Subcutaneous preadipocyte (primary cell): ENCODE measurements at places on chromosomes 11 and 22. TPM values are rescaled to one million over a fixed set of nuclear protein-coding genes. Genes with fewer than 3 reads are reported as not detected.

The P2RY6 gene
- total RNA-seq = not detected in 2 replicates

The NAGA gene
- 40.1 and 40.9 TPM in 2 replicates for total RNA-seq

The KRTAP5-11 gene
- total RNA-seq = not detected in 2 replicates

The MS4A6A gene
- not detected in 2 replicates for total RNA-seq

The THAP7 gene
- 19.1 and 20.7 TPM in 2 replicates for total RNA-seq

The MYRF gene
- under 0.01 and 0.20 TPM in 2 replicates for total RNA-seq

The MFNG gene
- 0.59 TPM in 1 of 2 replicates, not detected in the other for total RNA-seq

The RASGRP2 gene
- total RNA-seq = 0.20 and 0.37 TPM in 2 replicates

The GRK3 gene
- total RNA-seq = 1.4 and 1.8 TPM in 2 replicates

The TREH gene
- not detected in 2 replicates for total RNA-seq

The OR4D11 gene
- total RNA-seq = not detected in 2 replicates

The NEFH gene
- 0.37 and 0.78 TPM in 2 replicates for total RNA-seq

The ARHGEF17 gene
- 11.4 and 19.5 TPM in 2 replicates for total RNA-seq

The MS4A15 gene
- not detected in 2 replicates for total RNA-seq

The SLC7A4 gene
- not detected in 2 replicates for total RNA-seq

The NFAM1 gene
- total RNA-seq = not detected in 2 replicates

The SCGB1D2 gene
- total RNA-seq = not detected in 2 replicates

The OR8K3 gene
- not detected in 2 replicates for total RNA-seq

The FZD4 gene
- 7.0 and 13.2 TPM in 2 replicates for total RNA-seq

The MYOD1 gene
- total RNA-seq = not detected in 2 replicates

The HBB gene
- total RNA-seq = not detected in 2 replicates
